Ammon's horn (tissue), 1 donor: ENCODE measurements at places on chromosomes 5 and 9.

GRCh38 chr5:109718632-109719031 lies 28.9 kb downstream of the MAN2A1 start:
- DNase-seq = no peak

DNA sequence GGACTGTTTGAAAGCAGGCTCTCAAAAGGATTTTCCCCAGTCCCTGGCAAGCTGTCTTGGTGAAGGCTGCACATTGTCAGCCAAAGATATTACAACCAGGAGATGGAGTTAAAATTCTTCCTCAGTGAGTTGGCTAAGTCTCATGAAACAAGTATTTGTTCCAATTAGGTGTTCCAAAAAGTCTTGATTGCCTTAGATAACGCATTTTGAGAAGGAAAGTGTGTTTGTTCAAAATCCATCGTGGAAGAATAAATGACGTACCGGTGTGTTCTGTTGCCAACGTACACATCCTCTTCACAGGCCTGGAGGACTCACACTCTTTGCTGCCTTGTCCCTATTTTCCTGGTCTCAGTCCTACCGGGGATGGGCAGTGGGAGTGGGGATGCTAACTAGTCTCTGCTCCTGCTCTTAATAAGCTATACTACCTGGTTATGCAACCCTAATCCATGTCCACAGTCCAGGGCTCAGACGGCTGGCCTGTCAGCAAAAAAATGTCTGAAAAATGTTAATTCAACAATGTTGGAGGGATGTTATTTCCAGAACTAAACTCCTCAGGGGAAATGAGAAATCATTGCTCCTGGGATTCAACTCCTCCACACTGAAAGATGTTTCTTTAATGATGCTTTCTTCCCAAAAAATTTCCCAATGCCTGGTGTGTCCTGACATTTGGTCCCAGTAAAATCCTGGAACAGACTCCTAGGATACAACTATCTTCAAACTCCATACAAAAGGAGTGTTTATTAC lies 175.3 kb upstream of the KLF9 start:
- no peak for DNase-seq

GRCh38 chr5:119179857-119180641 lies 109.2 kb downstream of the DMXL1 start:
- no peak for DNase-seq

DNA sequence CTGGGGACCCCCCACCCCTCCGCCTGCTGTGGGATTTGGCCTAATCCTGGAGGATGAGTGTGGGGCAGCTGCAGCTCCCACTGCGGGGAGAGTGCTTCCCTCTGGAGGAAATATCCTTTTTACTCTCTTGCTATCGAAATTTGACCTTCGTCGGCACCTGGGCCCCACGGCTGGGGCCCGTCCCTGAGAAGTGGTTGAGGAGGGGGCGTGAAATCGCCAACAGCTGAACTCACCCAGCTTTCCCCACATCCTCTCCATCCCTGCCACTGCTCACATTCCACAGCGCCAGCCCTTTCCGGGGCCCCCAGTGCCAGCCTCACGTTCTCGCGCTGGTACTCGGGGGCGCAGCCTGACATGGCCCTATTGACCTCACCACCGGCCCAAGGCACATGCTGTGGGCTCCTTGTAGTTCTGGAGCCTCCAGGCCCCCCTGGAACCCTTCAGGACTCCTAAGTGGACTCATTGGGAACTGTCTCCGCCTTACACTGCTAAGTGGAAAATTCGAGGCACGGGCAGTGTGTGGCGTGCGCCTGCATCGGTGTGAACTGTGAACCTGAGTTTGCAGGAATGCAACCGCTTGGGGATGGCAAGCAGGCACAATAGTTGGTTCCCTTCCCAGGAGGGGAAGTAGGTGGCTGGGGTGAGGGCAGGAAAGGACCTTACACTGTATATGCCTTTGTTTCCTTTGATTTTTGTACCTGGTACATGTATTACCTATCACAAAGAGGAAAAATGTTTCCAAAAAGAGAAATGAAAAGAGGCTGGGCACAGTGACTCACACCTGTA lies 19.2 kb downstream of the FGFR4 start:
- DNase-seq = no peak

DNA sequence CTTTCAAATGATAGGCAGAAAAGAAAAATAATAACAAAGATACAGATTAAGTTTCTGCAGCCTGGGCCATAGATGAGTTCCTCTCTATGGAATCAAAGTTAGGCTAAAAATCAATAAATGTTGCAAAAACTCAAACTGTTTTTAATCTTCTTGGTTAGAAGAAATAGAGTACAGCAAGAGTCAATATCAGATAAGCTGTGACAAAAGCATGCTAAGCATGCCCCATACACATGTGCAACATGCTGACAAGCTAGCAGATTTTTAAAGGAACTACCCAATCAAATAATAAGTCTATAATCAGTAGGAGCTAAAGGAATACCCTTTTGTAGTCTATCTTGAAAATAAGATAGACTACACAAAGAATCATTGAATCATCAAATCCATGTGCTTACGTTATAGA lies 6.7 kb downstream of the ERP44 start:
- no peak for DNase-seq

DNA sequence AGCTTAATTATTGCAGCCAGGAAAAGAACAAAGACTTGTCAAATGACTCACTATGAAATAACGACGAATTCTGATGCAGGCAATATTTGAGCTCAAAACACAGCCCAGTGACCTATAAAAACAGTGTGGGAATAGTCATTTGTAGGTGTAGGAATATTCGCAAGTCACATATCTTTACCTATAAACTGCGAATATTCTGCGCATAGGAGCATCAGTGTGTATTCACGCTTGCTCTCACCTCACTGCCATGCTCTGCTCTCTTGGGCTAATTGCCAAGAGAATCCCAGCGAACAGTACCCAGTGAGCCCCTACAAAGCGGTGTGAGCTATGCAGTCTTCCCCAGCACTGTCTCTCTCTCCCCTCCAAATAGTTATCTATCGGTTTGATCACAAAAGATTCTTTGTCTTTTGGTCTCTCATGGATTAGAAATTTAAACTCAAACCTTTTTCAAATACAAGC lies 74.2 kb downstream of the ST8SIA4 start:
- DNase-seq = no peak
